ENCODE measurements at places on chromosomes 11 and 22.

DNA sequence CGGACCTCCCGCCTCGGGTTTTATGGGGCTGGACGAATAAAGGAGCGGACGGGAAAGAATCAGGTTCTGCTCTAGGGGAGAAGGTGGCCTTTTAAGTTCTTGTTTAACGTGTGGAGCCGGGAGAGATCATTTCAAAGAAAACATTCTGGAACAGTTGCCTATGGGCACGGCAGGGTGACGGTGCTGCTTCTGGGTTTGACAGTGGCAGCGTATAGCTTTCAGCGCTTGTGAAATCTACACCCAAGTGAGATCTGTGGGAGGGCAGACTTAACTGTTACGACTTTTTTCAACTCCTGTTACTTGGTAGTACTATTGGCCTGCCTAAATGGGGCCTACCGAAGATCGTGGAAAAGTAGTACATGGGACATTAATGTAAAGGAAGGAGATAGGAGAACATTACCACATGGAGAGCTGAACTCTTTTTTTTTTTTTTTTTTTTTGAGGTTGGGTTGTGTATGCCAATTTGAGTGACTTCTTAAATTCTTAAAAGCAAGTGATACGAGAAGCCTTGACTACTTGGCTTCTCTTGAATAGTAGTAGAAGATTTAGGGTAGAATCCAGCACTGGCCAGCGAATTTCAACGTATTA is 743 bp downstream of the USP47 start:
- no peak for DNase-seq

DNA sequence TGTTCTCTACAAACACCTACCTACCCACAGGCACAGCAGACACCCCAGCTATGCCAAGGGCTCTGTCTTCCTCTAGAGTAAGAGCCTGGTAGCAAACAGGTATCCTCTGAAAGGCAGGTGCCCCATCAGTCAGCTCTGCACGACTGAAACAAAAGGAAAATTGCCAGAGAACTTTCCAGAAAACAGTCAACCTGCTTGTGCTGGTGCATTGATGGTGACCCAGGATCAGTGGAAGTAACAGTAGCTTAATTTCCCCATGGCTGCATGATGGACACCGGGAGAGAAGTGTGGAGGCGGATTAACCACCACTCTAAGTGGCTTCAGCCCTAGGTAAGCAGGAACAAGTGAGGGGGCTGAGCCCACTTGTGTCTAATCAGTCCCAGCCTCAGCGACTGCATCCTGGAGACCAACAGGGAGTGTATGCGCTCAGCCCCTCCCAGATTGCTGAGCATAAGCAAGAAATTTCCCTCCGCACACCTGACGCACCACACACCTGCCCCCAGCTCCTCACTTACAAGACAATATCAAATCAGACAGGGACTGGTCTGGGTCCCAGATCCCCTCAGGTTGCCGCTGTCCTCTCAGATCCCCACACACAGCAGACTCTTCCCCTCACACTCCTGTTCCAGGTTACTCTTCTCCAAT is 70.7 kb upstream of the IGLL5 start:
- no peak for DNase-seq

DNA sequence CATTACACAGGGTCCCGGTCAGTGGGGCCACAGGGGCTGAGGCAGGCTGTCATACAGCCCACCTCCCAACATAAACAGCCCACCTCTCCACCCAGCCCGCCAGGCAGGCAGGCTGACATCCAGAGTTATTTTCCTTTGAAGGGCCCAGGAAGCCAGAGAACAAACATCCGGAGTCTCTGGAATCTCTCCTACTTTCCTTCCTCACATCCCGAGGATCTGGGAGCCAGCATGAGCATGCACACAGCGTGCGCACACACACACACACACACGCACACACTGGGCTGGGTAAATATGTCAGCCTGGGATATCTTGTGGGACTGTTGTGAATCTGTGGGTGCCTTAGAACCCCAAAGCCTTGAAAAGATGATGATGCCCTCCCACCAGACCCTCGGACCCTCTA is 55.4 kb downstream of the PDE2A start:
- DNase-seq = no peak

GRCh38 chr22:47593291-47593690 is 830.8 kb downstream of the TBC1D22A start:
- no peak for DNase-seq

- no peak for DNase-seq
These were observed 141.2 kb downstream of the CADM1 start for GRCh38 chr11:115362997-115363396.

DNA sequence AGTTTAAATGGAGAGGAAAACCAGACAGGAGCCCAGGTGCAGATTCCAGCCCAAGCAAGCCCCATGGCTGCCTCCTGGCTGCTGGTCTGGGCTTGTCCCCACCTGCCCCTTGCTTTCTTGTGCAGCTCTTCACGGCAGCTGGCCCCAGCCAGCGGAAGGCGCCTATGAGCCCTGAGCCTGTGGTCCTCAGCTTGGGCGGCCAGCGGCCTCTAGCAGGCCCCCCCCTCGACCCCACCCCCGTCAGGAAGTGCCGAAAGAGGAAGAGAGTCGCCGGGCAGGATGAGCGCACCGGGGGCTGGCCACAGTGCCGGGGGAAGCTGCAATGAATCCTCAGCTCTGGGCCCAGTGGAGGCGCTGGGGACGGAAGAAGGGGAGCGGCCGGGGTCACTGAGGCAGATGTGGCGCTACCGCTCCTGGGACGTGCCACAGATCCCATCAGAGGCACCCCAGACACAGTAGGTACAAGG is 2.1 kb upstream of the DGKZ start:
- no peak for DNase-seq

- DNase-seq = no peak
These were observed 6.4 kb downstream of the BAIAP2L2 start for GRCh38 chr22:38104084-38104483.

- DNase-seq = no peak
These were observed 1171.3 kb downstream of the LRRC4C start for GRCh38 chr11:40287916-40288803.

DNA sequence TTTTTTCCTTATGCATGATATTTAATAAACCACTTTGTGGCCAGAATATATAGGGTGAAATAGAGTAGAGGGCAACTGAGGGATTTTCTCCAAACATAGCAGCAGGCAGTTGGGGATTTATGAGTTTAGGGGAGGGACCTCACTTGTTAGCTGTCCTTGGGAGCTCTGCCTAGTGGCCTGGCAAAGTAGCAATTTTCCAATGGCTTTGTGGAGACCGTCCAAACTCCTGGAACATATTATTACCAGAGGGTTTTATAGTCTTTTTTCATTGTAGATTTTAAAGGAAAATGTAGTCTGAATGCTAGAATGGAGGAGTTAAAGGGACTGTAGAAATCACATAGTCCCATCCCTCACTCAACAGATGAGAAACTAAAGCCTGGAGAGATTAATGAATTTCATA is 32.3 kb downstream of the AMOTL1 start:
- DNase-seq = no peak

DNA sequence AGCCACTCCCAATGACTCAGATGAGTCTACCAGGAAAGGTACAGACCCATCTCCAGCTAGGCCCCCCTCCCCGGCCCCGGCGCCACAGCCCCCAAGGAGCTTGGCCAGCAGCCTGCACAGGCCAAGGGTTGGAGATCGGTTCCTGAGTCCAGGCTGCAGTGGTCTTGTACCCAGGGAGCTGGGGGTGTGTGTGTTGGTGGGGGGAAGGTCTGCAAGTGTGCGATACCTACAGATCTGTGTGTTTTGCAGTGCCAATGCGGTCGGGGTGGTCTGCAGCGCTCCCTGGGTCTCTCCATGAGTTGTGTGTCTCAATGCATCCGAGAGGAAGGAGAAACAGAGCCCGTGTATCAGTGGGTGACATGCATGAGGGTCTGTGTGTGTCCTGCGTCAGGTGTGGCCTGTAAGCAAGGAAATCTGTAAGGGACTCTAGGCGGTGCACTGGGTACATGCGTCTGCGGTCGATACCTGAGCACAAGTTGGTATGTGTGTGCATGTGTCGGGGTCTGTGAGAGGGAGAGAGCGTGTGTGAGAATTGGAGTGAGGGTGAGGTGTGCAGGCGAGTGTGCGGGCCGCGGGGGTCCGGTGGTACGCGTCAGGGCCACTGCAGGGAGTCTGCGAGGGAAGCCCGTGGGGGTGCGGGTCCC is 645 bp downstream of the CDC42BPG start:
- DNase-seq = no peak

GRCh38 chr11:57158180-57158579 is 23.6 kb upstream of the LRRC55 start:
- DNase-seq = no peak

GRCh38 chr22:49302530-49302929 is 525.1 kb downstream of the BRD1 start:
- no peak for DNase-seq

- no peak for DNase-seq
These were observed 37.7 kb downstream of the TCIRG1 start for GRCh38 chr11:68076371-68077042.

DNA sequence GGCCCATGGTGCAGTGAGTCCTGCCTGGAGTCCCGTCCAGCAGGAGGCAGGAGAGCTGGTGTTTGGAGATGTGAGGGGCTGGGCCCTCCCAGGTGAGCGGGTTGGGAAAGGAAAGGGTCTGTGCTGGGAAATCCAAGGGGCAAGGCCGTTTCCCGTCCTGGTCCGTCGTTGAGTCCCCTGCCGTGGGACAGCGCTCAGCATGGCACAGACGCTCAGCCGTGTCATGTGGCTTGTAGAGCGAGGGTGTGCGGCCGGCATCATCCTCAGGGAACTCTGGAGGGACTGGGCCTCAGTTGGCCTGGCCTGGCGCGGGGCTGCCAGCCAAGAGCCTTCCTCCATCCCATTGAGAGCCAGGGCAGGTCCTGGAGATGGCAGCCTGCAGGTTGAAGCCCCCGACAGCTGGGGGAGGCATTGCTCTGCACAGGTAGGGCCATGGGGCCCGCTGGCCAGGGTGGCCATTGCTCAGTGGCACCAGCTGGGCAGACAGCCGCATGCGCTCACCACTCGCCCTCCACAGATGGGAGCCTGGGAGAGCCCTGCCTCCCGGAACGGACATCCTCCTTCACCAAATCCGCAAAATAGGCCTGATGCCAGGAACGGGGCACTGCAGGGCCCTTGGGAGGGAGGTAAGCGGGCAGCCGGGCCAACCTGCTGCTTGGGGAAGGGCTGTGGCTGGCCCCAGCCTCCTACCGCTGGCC is 28.7 kb downstream of the KCNQ1 start:
- DNase-seq = peak; percentile 57

- no peak for DNase-seq
These were observed 4.0 kb downstream of the LINC01488 start for GRCh38 chr11:69485337-69486041.

All from NCI-H2029 (cell line).